ENCODE measurements at places on chromosomes 6 and 20.

GRCh38 chr6:14644381-14644780 lies 526.8 kb downstream of the CD83 start:
- no peak for DNase-seq

GRCh38 chr6:11366934-11367637 lies 134.6 kb upstream of the NEDD9 start:
- no peak for DNase-seq

GRCh38 chr20:32574296-32575226 lies 10.6 kb downstream of the NOL4L start:
- no peak for DNase-seq

GRCh38 chr6:2853769-2854395 lies 12.2 kb upstream of the SERPINB1 start:
- peak; percentile 36 for DNase-seq

- DNase-seq: no peak
Observed at GRCh38 chr20:25136643-25137559, 55.0 kb upstream of the VSX1 start.

- no peak for DNase-seq
Observed at GRCh38 chr6:108242721-108243120, 18.1 kb downstream of the SNX3 start.

- no peak for DNase-seq
Observed at GRCh38 chr20:13302647-13303450, 81.8 kb downstream of the ISM1 start.

DNA sequence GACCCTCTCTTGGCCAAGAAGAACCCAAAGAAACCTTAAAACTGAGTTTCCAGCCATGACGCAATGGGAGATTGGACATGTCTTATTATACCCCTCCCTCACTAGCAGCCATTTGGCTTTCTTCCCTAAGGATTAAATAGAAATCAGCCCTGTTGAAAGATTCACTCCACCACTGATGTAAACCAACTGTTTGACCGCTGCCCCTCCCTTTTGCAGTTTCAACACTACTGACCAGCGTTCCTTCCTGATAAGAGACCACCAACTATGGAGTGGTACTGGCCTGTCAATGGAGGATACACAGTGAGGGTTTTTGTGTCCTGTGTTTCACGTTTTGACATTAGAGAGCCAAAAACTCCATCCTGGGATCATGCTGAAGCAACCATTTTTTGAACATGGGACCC lies 53.2 kb upstream of the CD2AP start:
- DNase-seq: no peak

- DNase-seq: no peak
Observed at GRCh38 chr20:63153254-63154221, 62.4 kb downstream of the YTHDF1 start.
